GM19239 (cell line): ENCODE measurements at places on chromosomes 5 and 9.

- no peak for DNase-seq
These were observed 8.4 kb downstream of the COX7C start for GRCh38 chr5:86626149-86626548.

DNA sequence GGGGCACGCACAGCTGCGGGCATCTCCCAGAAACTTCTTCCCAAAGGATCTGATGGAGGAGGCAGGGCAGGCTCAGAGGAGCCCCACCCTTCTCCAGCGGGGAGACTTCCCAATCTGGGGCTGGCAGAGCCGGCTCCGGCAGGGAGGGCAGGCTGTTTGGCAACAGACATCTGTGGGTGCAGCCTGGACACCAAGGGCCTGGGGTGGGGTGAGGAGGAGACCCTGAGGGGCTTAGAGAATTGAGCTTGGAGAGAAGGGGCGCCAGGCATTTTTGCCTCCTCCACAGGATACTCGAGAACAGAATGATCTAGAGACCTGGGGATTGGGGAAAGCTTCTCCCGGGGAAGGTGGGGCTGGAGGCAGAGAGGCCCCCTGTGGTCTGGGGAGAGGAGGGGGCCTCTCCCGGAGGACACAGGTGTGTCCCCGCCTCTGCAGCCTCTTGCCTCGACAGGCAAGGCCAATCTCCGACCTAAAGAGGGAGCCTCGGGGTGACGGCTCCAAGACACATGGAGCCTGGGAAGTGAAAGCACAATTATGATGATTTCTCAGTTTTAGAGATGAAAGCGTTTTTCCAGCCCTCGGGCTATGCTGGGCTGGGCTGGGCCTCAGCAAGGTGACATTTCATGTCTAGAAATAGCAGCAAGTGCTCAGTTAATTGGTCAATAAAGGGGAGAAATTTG is 8.4 kb downstream of the LHX3 start:
- DNase-seq: no peak

DNA sequence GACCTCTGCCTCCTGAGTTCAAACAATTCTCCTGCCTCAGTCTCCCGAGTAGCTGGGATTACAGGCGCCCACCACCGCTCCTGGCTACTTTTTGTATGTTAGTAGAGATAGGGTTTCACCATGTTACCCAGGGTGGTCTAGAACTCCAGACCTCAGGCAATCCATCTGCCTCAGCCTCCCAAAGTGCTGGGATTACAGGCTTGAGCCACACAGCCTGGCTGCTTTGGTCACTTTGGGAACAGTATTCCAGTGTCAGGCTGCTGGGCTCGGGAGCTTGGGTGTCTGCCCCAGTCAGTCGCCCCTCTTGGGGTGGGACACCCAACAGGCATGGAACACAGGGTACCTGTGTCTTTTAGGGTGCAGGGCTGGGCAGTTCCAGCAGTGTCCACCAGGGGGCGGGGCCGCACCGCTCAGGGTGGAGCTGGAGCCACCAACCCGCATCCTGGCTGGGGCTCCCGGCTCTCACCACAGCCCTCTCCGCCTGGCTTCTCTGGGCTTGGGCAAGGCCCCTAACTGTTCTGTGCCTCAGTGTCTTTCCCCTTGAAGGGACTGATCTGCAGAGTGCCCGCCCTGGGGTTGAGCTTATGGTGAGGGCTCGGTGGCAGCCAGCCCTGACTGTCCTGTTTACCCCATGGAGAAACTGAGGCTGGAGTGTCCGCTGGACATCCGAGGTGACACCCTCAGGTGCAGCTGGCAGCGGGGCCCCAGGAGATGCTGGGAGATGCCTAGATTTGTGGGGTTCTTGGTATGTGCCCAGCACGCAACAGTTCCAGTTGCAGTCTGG is 6.4 kb upstream of the RNU6ATAC start:
- DNase-seq: no peak

GRCh38 chr5:94463739-94464138 is 154.7 kb downstream of the KIAA0825 start:
- no peak for DNase-seq

- DNase-seq: no peak
These were observed 249.4 kb downstream of the FAM170A start for GRCh38 chr5:119878712-119879111.

GRCh38 chr5:143402553-143403333 is 743 bp downstream of the NR3C1 start:
- DNase-seq: no peak

- no peak for DNase-seq
These were observed 483.9 kb upstream of the KLF4 start for GRCh38 chr9:107973451-107973850.

DNA sequence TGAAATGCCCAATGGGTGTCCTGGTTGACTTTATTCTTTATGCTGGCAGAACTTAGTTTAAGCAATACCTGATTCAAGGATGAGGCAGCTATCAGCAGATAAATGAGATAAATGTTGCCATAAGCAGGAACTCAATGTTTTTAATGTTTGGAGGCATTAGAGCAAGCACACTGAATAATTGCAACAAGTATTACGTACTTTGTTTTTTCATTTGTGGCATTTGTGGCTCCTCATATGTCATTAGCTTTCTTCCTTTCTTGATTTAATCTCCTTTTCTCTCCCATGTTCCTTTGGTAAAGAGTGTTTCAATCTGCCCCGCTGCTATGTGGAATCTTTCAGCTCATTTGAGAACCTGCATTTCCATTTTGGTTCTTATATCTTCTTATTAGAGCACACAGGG is 6.4 kb upstream of the NR3C1 start:
- no peak for DNase-seq

DNA sequence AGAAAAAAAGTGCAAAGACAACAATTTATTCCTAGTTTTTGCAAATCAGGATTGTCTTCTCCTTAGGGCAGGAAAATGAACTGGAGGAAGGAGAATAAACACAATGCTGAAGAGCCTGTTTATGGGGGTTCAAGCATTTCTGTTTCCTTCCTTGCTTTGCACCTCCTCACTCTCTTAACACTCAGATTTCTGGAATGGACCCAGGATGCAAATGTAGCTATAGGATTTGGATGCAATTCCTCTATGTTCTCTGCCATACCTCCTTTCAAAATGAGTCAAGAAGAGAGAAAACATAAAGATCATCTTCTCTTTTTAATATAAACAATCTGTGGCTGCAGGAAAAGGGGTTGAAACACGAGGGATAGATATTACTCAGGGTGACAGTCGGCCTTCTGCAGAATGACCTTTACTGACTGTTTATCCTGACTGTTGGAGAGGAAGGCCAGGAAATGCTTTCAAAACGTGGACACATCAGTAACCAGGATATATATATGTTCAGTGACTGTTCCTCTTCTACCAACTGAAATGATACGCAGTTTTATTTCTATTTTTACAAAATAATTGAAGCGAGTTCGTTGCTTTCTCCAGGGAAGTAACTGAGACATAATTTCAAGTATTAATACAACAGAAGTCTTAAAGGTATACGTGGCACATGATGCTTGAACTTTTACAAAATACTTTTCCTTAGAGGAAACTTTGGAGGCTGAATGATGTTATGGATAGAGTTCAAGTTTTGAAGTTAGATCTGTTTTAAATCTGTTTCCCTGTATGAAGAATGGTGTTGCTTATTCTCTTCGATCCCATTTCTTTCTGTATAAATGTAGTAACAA is 44.4 kb downstream of the ACTBL2 start:
- no peak for DNase-seq

DNA sequence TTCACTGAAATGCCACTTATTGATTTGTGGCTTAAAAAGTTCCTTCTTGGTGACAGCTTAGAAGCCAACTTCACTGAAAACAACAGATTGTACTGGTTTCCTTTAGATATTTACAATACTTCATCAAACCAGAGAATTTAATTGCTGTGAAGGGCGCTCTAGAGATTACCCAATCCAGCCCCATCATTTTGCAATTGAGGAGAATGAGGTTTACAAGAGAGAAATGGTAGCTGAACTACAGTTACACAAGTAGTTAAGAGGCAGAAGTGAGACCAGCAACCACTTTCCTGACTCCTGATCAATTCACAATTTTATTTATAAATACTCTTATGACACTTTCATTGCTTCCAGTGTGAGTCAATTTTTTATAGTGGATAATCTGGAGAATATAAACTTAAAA is 103.5 kb upstream of the APC start:
- DNase-seq: no peak

DNA sequence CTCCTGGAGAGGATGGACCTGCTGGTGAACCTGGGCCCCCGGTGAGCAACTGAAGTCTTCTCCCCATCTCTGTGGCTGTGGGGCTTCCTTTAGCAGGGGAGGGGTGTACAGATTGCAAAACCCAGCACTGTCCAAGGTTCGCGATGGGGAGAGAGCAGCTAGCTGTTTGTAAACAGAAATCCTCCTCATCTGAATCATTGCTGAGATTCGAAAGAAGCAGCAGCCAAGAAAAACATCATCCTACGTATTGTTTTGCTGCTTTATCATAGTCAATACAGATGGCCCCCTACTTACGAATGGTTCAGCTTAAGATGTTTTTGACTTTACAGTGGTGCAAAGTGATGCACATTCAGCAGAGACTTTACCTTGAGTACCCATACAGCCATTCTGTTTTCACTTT is 80.0 kb upstream of the TGFBR1 start:
- DNase-seq: no peak

GRCh38 chr9:105198865-105199264 is 45.6 kb upstream of the SLC44A1 start:
- no peak for DNase-seq

DNA sequence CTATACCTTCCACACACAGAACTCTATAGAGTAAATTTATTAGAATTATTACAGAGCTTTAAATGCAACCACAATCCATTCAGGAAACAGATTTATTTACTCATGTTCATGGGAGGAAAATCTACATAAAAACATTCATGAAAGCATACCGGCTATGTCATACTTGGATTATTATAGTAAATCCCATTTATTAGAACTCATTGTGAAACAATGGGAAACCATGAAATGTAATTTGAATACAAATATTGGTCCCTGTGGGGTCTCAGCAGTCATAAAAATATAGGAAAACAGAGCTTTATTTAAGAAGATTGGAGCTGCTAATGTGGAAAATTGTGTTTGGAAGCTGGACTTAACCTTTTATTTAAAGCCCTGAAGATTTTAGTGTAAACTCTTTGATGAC is 80.7 kb downstream of the HAPLN1 start:
- no peak for DNase-seq

DNA sequence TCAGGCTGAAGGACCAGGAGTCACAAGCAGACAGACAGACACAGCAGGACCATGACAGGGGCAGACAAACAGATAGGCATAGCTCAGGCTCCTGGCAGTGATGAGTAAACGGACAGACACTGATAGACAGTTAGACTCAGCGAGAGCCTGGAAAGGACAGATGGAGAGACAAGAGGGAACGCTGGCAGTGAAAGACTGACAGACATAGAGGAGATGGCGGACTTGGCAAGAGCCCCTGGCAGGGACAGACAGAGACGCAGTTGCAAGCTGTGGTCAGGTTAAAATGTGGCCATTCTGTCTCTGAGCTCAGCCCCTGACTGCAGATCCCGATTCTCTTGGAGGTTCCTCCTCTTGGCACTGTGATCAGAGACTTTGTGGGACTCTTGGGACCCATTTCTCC is 13.6 kb downstream of the CSF2 start:
- no peak for DNase-seq

DNA sequence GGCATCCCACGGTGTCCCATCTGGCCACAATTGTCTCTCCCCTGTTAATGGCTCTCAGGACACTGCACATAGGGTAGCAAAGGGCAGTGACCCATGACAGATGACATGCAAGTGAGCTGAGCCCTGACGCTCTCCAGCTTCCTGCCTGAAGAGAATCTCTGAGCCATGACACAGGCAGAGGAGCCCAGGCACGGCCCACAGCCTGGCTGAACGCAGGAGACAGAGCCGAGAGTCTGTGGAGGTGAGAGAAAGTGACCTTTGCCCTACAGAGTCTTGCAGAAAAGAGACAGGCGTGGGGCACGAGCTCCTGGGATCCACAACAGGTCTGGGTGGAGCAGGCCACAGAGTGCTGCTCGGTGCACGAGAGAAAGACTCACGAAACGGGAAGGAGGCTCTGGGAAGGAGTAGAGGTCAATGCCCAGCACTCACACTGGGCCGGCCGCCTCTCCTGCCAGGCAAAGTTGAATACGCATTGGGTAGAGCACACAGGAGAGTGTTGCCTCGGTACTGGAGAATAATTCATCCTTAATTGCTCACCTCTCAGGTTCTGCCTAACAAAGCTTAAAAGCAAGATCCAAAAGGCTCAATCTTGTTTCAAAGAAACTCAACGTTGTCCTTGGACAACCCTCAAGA is 90.3 kb downstream of the MRPL36 start:
- DNase-seq: no peak

GRCh38 chr9:110520120-110520701 is 59.3 kb downstream of the SVEP1 start:
- DNase-seq: no peak

DNA sequence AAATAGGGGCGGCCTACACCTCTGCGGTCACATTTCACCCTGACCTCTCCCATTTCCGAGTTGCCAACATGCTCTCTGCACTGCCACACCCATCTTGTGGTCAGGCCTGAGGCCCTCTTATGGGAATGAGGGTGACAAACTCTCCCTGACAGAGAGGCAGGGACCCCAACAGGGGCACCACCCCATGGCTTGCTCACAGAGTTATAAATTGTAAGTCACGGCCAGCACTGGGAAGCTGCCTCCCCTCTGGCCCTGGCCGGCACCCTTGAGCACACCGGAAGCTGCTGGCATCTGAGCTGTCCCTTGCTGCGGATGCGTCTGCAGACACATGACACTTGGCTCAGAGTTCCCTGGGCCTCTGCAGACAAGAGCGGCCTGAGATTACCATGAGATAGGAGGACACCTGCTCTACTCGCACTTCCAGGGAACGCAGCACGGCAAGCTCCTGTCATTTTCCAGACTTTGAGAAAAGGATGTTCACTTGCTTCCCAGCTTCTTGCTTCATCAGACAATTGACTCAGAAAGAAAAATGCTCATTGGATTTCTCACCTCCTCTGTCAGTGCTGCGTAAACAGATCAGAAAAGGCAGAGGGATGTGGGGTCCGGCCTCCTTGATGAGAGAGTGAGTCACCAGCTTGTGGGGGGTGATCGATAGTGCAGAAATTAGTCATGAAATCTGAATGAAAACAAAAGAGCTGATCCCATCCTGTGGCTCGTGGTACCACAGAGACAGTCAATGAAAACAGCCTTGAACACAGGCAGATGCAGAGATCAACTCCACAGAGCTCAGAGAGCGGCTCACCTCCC is 269.8 kb downstream of the SYK start:
- no peak for DNase-seq

DNA sequence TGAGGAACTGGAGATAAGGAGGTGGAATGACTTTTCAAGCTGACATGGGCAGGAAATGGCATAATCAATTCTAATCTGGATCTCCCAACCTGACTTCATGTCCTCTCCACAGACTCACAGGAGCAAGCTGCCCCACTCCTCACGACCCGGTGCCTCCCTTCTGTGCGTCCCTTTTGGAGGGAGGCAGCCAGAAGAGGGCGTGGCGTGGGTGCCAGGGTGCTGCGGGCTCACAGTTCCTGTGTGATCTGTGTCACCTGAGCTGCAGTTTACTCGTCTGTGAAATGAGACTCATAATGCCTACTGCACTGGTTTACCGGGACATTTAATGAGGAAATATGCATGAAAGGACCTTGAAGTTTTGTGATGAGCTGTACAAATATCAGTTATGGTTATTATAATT is 207.4 kb downstream of the DAB2IP start:
- no peak for DNase-seq

GRCh38 chr9:133463234-133463863 is 3.6 kb downstream of the CACFD1 start:
- DNase-seq: no peak

- no peak for DNase-seq
These were observed 138.1 kb upstream of the TLE4 start for GRCh38 chr9:79433703-79434102.

GRCh38 chr9:133151041-133151440 is 12.7 kb downstream of the GBGT1 start:
- no peak for DNase-seq

- DNase-seq: peak; percentile 61
These were observed at the start of gene PANK3 for GRCh38 chr5:168578538-168579487. Gene PANK3 (minus strand): TSS chr5:168579368. CDS start chr5:168579283, 85 bp downstream.
